Gastrocnemius medialis (tissue), 4 donors: ENCODE measurements at places on chromosomes 6 and 20.

- no peak for DNase-seq
Observed at GRCh38 chr6:46113370-46113769, 16.4 kb upstream of the ENPP4 start.

DNA sequence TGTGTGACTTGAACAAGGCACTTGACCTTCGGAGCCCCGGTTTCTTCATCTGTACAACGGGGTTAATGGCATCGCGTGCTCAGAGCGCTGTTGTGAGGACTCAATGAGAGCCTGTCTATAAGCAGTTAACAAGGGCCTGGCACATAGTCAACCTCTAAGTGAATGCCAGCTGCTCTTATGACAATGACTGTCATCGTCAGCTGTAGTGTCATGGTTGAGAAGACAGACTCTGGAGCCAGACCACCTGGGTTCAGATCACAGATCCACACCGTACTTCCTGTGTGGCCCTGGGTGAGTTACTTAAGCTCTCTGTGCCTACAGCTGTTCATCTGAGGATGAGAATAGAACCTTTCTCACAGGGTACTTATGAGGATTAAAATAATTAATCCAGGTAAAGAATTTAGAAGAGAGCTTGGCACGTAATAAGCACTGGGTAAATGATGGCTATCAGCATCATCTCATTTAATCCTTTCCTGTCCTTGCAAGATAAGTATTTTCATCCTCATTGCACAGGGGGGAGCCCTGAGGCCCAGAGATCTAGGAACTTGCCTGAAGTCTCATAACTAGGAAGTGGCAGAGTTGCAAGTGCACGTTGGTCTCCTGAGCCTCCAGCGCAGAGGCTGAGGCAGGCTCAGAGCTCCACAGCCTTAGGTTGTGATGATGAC is 105.3 kb downstream of the EYA2 start:
- no peak for DNase-seq

DNA sequence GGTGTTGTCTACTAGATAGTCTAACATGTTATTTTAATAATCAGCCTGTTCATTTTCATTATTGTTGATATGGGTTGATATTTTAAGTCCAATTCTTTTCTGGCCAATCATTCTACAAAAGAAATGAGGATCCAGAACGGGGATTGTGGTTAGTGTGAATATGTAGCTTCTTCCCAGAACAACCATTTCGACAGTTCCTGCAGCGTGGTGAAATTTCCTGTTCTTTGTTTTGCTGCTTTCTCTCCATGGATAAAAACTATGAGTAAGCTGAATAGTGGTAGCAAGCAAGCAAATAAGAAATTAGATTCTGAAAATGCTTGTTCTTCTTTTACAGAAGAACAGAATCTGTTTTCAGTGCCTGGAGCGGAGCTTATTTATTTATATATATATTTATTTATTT is 65.5 kb upstream of the F13A1 start:
- no peak for DNase-seq

- DNase-seq, result peak; percentile 72
Observed at GRCh38 chr20:57716901-57717300, 7.1 kb upstream of the PMEPA1 start.

DNA sequence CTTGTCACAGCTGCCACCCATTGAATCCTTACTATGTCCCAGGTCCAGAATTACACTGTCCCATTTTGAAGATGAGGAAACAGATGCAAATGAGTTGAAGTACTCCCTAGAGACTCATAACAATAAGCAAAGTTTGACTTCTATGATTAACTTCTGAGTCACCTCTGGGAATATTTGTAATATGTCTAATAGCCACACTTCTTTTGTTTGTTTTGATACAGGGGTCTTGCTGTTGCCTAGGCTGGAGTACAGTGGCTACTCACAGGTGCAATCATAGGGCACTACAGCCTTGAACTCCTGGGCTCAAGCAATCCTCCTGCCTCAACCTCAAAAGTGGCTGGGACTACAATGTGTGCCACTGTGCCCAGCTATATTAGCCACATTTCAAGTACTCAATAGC is 11.4 kb upstream of the SOX12 start:
- no peak for DNase-seq

DNA sequence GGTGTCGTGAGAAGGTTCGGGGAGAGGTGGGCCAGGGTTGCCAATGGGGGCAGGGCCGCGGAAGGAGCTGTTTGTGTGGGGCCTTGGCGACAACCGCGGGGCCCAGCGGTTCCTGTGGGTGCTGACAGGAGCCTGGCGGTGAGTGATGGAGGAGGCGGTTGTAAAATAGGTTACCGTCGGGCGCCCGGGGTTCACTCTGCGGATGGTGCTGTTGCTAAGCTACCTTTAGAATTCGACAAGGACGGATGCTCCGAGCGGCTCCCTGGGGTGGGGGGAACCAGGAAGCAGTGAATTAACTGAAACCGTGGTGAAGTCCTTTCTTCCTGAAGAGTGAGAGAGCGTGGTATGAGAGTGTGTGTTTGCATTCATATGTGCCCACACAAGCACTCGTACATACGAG is 61.7 kb downstream of the CDH22 start:
- DNase-seq, result no peak

GRCh38 chr6:7196019-7196402 is 88.2 kb downstream of the RREB1 start:
- no peak for DNase-seq

GRCh38 chr20:63940071-63940471 is 16.1 kb downstream of the UCKL1 start:
- no peak for DNase-seq

DNA sequence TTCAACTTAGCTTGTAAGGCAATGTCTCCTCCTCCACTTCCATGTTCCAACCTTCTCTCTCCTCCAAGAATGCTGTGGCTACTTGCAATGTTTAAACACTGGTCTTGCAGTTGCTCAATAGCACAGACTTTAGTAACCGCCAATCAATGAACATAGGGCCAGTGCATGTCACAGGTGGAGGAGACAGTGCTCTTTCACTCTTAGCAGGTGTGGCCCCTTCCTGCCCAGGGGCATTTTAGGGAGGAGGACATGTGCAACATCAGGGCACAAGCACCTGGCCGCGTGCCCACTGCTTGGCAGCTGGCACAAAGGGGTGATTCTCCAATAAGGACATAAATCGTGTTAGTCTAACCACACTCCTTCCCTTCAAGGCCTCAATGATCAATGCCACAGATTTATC is 41.3 kb downstream of the ADGRF1 start:
- no peak for DNase-seq

DNA sequence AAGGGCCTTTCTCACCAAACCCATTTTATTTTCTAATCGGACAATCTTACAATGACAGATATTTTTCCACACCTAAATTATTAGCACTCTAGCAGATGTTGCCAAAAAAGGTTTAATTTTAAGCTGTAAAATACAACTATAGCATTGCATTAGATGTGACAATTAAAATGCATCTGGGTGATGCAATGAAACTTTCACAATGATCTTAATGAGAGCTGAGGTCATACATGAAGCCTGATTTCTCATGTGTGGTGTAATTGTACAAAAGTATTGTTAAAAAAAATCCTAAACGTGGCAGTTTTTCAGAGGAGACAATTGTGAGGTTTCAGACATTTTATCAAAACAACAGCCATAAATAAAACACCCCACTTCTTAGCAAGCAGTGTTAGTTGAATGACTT is 606.0 kb downstream of the HDGFL1 start:
- no peak for DNase-seq

- DNase-seq, result no peak
Observed at GRCh38 chr6:87213364-87213763, 58.0 kb downstream of the ZNF292 start.

GRCh38 chr20:62633598-62634329 is 8.5 kb upstream of the SLCO4A1 start:
- no peak for DNase-seq

DNA sequence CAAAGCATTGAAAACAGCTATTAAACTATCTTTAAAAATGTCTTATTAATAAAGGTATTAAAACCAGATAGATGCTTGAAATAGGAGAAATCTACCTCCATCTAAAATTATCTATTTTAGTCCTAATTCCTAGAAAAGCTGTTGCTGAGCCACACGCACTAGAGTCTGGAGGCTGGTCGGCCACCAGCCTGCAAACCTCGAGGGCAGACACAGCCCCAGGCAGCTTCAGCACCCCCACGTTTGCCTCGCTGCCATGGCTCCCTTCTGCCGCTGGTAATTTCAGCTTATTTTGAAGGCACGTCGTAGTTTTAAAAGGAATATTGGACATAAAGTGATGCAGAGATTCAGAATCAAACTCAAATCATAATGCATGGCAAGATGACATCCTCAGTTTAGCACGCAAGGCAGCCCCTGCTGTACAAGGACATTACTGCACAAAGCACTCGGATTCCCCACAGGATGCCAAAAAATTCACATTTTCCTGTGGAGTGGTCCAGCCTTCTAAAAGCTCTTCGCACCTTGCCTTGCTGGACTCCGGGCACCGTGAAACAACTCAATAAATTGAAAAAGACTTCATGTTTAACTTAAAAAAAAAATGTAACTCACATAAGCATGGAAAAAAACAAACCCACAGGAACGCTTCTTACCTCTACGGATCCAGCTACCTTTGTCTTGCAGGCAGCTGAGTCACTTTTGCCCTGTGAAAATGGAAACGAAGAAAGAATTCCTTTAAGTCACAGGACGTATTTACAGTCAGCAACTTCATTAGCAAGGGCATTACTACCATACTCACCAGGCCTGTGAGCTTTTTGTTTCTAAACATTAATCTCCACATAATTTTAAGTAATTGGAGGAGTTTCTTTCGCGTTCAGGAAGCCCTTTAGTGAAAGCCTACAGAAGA is 143.4 kb upstream of the RPS6KA2 start:
- no peak for DNase-seq

GRCh38 chr6:165632194-165632593 is 30.8 kb downstream of the PDE10A start:
- DNase-seq, result no peak

- DNase-seq, result no peak
Observed at GRCh38 chr6:33017694-33018353, 8.4 kb upstream of the HLA-DOA start.

GRCh38 chr20:55667024-55667423 is 338.3 kb downstream of the CBLN4 start:
- no peak for DNase-seq

DNA sequence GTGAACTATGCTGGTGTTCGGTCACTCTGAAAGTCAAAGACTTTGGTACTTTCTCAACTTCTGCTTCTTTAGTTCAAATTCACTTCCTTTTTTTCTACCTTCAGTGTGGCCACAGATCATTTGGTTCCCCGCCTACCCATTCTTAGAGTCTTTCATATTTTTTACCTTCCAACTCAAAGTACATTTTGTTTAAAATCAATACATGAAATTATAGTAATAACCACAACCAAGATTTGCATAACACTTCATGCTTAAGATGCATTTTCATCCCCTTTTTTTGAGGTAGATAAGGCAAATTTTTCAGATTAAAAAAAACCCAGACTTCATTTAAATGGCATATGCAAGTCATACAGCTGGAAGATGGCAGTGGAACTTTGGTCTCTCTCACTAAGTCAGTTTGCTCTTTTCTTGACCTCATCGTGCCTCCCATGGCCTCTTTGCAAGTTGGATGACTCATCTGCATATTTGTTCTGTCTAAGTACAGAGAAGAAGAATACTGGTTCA is 11.9 kb upstream of the CNR1 start:
- no peak for DNase-seq

GRCh38 chr20:2564406-2564805 is 28.0 kb downstream of the TMC2 start:
- no peak for DNase-seq

GRCh38 chr20:13259921-13260320 is 38.8 kb downstream of the ISM1 start:
- DNase-seq, result no peak

GRCh38 chr20:44400970-44401769 is 45.7 kb downstream of the HNF4A start:
- DNase-seq, result no peak

GRCh38 chr20:11738852-11739251 is 178.8 kb upstream of the BTBD3 start:
- no peak for DNase-seq

DNA sequence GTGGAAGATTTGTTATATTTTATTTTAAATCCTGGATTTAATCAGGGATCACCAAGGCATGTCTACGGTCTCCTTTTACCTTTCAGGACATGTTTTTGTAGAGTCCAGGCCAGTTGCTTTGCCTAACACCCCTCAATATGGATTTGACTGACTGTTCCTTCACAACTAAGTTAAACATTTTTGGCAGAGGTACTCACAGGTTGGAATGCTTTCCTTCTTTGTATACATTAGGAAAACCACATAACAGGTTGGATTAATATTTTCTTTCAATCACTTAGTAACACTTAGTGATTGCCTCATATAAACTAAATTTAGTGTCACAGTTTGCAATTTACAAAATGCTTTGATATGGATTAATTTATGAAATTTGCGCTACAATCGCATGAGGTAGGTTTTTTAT is 64.5 kb downstream of the IPCEF1 start:
- DNase-seq, result no peak

DNA sequence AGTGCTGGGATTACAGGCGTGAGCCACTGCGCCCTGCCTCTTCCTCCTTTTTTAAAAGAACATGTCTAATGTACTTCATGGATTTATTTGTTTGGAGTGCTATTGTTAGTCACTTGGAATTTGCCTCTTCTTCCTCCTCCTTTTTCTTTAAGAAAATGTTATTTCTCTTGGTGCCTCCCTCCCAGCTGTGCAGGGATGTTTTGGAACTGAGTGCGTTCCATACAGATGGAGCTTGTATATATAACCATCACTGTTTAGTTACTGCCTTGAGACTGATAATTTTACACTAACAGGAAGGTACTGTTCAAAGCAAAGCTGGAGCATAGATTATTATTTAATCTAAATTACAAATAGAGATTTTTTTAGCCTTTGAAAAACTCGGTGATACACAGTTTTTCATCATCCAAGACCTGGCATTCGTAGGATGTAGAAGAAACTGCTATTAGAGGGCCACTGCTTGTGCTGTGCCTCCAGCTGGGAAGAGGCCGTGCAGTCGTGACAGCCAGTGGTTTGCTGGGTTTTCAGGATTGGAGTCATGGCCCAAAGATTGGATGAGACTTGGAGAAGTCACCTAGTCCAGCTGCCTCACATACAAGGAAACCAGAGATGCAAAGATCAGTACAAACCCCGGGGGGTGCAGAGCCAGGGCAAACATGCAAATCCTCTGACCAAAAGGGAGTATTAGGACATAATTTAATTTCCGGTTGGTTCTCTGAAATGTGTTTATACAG is 123.1 kb downstream of the PLEKHG1 start:
- no peak for DNase-seq

DNA sequence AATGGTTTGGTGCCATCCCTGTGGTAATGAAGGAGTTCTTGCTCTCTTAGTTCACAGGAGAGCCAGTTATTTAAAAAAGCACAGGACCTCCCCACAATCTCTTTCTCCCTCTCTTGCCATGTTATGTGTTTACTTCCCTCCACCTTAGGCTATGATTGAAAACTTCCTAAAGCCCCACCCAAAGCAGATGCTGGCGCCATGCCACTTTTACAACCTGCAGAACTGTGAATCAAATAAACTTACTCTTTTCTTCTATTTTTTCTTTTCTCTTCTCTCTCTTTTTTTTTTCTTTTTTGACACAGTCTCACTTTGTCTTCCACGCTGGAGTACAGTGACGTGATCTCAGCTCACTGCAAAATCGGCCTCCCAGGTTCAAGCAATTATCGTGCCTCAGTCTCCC is 508.4 kb upstream of the EPHA7 start:
- no peak for DNase-seq

GRCh38 chr20:8414586-8415274 is 282.7 kb downstream of the PLCB1 start:
- no peak for DNase-seq

GRCh38 chr20:33111306-33111705 is 31.9 kb downstream of the BPIFB4 start:
- no peak for DNase-seq

GRCh38 chr6:255751-256083 is 36.6 kb upstream of the DUSP22 start:
- DNase-seq, result no peak

GRCh38 chr20:61742097-61742825 is 323.4 kb downstream of the TAF4 start:
- DNase-seq, result no peak
